NCI-H2171 (cell line): ENCODE measurements at places on chromosomes 11 and 22.

DNA sequence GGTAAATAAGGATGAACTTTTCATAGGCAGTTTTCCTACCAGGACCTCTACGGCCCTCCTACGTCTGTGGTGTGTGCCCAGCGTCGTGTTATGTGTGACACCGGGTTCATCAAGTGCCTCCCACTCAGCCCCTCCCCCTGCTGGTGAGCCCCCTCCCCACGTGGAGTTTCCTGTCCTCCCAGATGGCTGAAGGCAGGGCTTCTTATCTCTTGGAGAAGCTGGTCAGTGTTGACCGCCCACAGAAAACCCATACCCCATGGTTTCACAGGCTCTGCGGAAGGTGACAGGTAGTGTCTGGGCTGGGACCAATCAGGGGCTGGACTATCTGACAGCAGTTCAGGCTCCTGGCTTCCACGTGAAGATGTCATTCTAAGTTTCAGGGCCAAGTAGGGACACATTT lies 393.5 kb downstream of the TBC1D22A start:
- no peak for DNase-seq

DNA sequence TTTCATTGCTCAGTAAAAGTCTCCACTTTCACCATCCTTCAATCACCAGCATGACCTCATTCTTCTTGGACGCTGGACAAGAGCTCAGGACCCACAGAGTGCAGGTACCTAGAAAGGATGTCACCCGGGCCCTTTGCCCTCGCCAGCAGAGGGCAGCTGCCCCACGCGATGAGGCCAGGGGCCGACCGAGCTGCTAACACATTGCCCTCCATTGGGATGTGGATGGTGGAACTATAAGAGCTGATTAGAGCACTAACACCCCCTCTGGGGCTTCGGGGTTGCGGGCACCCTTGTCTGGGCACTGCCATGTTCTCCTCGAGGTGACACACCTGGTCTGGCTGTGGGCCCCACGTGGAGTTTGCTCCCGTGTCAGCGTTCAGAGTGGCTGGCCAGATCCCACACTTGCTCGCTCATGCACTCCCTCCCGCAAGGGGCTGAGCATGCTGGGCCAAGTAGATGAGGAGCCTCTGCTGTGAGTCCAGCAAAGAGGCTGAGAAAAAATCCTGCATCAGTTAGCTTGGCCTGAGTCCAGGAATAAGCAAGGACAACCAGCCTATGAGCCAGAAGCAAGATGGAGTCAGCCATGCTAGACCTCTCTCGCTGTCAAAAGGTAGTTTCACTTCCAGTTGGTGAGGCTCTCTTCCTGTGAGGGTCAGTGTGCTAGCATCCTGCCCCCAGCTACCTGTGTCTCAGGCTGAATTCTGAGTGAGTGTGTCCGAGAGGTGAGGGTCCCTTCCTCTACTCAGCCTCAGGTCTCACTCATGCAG lies 9.8 kb downstream of the KRTAP5-6 start:
- DNase-seq: no peak

DNA sequence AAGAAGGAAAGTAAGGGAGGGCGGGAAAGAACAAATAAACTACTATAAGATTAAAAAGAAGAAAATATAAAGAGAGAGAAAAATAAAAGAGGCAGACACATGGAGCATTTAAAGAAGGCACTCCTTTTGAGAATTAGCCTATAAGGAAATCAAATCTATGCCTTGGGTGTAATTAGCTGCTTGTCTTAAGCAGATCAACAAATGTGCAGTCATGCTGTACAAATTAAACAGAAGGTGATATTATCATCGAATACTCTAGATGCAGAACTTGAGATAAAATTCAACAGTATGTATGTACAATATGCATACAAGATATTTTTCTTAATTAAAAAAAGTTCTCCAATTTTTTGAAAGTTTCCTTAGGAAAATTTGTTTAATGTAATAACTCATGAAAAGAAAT lies 623.0 kb upstream of the CHORDC1 start:
- no peak for DNase-seq

GRCh38 chr11:14202251-14203196 lies 156.5 kb downstream of the RRAS2 start:
- DNase-seq: no peak

GRCh38 chr11:94968334-94968958 lies 4.9 kb downstream of the CWC15 start:
- no peak for DNase-seq

GRCh38 chr22:29470159-29470855 lies 9.7 kb upstream of the NEFH start:
- DNase-seq: peak; percentile 77

- DNase-seq: no peak
Observed at GRCh38 chr22:24370401-24370800, 57.0 kb upstream of the ADORA2A start.

- DNase-seq: no peak
Observed at GRCh38 chr22:46147471-46148267, 2.7 kb upstream of the PPARA start.

GRCh38 chr11:76610371-76610770 lies 60.2 kb downstream of the LRRC32 start:
- DNase-seq: no peak

GRCh38 chr11:8794126-8794525 lies 111.5 kb downstream of the RPL27A start:
- DNase-seq: no peak

DNA sequence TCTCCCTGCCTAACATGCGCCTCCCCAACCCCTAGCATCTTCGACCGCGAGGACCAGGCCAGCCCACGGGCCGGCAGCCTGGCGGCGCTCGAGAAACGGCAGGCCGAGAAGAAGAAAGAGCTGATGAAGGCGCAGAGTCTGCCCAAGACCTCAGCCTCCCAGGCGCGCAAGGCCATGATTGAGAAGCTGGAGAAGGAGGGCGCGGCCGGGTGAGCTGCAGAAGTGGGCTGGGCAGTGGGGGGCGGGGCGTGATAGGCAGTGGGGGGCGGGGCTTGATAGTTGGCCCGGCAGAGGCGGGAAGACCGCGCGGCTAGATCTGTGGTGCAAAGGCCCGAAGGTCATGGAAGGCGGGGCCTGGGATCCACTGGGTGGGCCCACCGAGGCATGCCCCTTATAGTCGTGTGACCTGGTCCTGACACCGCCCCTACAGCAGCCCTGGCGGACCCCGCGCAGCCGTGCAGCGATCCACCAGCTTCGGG lies 8.7 kb downstream of the SELENOM start:
- DNase-seq: no peak

DNA sequence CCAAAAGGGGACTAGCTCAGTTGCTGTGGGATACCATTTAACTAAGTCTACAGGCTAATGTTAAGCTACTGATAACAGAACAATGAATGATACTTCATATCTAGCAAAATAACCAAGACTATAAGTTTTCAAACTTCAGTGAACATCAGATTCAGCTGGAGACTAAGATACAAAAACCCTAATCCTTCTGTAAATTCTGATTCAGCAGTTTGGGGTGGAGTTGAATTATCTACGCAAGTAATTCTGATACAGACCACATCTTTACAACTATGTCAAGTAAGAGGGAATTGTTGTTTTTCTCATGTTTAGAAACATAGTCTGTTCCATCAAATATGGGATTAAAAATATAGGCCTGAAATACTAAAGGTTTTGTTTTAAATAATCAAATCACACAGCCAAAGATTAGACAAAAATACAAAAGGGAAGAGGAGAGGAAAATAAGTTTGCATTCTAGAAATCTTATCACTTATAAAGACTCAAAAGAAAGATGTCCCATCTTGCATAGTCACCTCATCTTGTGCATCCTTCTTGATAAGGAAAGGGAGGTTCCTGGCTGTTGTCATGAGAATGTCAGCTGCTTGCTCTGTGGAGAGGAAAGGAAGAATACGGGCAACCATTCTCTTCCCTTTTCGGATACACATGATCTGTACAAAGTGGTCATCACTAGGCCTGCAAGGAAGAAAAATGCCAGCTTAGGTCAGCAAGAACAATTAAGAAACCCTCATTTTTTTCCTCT lies 21.4 kb downstream of the PATL1 start:
- no peak for DNase-seq

DNA sequence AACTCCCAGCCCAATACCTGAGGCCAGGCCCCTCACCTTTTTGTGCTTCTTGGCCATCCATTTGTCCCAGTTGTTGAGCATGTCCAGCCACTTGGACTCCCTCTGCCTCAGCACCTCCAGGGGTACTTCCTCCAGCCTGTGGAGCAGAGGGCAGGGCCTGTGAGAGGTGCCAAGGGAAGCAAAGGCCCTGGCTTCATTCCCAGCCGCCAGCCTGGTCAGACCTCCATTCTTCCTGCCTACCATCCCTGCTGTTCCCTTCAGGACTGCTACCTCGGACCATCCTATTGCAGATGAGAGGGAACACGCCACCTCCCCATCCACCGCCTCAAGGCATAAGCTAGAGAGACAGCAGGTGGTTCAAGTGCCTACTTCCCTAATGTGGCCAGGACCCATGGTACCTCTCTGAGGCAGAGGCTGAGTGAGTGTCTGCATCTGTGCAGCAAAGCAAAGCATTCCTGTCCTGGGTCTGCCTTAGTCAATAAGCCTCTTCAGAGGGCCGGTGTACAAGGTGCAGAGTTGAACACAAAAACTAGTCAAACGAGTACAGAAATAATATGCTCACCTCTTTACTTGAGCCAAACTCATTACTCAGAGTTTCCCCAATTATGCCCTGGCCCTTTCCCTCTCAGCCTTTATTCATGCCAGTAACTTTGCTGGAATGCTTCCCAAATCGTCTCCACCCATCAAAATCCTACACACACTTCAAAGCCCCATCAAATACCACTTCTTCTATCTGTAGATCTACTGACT lies 15.4 kb upstream of the CASTOR1 start:
- no peak for DNase-seq

DNA sequence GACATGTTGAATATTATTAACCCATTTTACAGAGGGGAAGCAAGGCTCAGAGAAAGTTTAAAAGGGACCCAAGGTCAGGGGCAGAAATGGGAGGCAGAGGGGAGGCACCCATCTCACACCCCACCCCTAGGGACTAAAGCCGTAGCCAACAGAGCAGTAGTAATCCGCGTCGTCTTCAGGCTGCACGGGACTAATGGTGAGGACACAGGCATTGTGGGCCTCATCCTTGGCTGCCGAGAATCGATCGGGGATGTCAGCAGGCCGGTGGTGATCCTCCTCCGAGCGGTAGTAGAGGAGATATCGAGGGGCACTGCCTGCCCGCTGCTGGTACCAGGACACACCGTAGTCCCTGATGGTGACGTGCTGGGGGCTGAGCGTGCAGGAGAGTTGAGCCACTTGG lies 1.5 kb downstream of the VPREB3 start:
- no peak for DNase-seq

DNA sequence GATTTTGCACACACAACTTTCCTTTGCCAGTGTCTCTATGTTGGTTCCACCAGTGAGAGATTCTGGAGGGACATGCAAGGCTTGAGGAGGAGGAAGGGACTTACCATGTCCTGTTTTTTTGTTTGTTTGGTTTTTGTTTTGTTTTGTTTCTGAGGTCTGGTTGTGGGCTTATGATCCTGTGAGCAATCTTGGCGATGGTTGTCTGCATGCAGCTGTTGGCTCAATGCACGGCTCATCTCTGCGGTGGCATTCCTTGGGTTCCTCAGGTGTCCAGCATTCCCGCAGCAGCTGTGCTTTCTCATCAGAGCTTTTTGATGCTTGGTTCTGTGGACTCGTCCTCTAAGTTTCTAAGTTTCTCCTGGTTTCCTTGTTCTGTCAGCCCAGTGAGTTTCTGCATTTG lies 4.8 kb upstream of the NNMT start:
- DNase-seq: no peak

- no peak for DNase-seq
Observed at GRCh38 chr11:131274233-131274632, 96.2 kb upstream of the NTM start.
